ENCODE measurements at places on chromosomes 6 and 20.
A peak's percentile ranks its signal among the peaks of the same experiment; 100 is the strongest.

GRCh38 chr6:32167761-32168262 lies 3.4 kb downstream of the EGFL8 start:
- DNase-seq = no peak

DNA sequence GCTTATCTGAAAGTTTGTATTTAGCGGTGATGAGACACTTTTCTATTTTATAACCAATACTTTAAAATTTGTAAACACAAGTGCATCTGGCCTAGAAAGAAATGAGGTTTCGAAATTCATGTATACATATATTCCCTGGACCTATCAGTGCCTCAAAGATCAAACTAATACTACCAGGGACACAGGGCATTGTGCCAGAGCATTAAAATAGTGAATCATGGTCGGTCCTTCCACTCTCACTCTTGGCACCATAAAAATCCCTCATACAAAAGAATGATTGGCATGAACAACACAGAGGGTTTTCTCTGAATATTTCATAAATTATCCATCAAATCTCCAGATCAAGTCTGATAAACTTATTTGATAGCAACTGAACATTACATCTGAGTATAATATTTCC lies 62.0 kb downstream of the MMUT start:
- no peak for DNase-seq

DNA sequence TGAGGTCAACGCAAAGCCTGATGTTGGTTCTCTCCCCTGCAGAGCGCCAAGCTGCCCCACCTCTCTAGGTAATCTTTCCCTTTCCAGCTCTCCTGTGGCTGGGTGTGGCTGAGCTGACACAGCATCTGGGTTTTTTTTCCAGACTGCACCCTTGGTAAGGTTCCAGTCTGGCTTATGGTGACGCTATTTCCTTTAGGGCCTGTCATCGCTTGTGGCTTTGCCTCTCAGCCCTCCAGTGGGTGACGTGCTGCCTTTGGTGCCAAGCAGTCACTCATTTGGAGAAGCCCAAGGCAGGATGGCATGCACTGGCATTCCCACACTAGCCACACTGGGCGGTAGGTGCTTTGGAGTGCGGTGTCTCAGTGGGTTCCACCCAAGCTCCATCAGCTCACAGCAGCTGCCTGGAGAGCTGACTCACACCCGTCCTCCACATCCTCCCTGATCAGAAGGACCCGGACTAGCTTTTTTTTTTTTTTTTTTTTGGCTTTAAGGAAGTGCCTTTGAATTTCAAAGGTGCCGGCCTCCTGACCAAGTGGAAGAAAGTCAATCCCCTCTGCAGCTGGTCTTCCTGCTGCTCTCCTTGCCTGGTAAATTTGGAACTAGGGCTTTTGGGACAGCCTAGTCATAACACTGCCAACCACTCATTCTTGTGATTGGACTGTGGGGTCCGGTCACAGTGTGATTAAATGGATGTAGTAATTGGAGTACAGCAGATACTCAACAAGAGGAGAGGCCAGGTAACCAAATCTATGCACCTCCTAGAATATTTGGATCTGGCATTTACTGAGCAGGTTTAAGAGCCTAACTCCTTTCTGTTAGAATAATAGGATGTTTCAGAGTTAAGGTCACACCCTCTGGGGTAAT lies 153.6 kb downstream of the CD83 start:
- peak; percentile 26 for DNase-seq

GRCh38 chr6:6654599-6655575 lies 66.4 kb downstream of the LY86 start:
- DNase-seq = no peak

DNA sequence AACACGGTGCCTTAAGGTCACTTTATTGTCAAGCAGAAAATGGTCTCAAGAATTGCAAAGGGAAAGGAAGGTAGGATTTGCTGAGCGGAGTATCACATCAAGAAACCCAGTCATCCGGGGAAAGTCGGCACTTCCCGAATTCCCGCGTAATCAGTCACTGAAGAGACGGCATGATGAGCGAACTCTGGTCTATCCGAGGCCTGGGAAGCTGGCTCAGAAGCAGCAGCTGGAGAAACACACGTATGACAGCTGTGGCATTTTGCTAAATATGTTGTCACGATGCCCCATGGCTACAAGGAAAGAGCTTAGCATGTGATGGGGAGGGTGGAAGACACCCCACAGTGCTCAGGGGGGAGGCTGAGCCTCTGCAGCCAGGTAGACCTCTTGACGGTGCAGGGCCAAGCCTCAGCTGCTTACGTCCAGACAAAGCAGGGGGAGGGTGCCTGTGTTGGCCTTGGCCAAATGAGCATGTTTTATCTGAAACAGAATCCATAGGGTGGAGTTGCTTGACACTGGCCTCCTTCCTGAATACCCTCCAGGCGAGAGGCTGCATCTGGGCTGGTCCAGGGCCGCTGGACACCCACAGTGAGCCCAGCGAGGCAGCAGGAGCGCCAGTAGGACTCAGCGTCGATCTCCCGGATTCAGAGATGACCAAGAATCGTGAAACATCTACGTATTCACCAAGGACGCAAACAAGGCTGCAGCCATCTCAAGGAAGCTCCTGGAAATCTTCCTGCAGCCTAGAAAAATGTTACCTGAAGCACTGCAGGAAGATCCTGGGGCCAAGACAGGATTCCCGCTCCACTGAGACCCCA lies 118.8 kb upstream of the AFDN start:
- DNase-seq = no peak

DNA sequence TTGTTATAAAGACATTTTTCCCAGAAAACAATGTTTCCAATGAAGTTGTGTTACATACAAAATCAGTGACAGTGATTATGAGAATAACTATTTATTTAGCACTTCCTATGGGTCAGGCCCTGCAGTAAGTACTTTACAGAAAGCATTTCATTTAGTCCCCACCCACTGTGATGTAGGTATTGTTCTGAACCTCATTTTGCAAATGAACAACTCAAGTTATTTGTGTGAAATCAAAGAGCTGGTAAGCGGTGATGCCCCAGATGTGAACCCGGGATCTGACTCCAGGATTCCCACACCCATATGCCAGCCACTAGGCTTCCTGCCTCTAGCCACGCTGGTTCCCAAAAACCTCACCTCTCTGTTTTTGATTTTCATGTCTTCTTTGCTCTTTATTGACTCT lies 30.9 kb downstream of the FAXC start:
- no peak for DNase-seq

- DNase-seq = no peak
Observed at GRCh38 chr6:41885930-41886329, 9.2 kb downstream of the USP49 start.

DNA sequence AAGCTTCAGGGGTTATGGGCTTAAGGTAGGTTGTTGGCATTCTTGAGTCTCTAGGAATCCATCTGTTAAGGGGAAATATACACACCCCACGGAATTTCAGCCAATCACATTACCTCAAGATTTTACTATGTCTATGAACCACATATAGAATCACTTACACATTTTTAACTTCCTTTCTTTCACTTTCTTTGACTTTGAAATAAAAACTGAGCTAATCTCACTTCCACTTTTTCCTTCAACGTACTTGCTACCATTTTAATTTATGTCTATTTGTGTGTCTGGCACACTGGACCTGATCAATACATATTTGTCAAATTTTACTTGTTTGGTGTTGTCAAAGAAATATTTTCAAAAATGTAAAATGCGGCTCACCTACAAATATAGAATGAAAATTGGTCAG lies 545.4 kb upstream of the JAG1 start:
- no peak for DNase-seq

DNA sequence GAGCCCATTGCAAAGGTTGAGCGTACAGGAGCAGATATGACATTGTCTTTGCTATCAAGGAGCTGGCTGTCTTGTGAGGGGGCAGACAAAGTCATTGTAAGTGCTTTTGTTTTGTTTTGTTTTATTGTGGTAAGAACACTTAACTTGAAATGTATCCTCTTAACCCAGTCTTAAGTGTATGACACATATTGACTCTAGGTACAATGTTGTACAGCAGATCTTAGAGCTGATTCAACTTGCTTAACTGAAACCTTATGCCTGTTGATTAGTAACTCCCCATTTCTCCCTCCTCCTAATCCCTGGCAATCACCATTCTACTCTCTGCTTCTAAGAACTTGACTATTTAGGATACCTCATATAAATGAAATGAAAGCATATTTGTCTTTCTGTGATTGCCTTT lies 429.0 kb downstream of the BMP2 start:
- no peak for DNase-seq

DNA sequence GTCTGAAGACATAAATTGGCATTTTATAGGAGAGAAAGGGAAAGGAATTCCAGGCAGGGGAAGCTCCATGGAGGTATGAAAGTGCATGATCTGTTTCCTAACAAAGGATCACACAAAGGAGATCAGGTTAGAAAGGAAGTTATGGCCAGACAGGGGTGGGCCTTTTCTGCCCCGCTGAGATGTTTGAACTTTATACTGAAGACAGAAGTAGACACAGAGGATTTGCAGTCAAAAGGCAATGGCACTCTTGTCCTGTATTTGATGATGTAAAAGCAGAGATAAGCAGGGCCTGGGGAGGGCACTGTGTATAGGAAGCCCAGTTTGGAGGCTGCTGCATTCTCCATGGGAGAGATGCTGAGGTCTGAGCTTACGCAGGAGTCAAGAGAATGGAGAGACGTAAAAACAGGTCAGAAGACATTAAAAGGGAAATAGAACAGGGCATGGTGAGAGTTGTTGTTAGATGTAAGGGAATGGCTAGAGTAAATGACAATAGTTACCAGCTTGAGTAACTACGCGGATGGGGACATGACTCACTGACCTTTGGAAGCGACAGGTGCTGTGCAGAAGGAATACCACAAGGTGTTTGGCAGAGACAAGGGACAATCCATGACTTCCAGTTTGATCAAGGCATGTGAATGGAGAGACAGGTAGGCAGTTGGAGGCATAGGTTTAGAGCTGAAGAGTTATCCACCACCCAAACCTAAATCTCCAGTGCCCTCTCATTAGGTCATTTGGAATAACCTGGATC lies 190.6 kb upstream of the SASH1 start:
- DNase-seq = no peak

DNA sequence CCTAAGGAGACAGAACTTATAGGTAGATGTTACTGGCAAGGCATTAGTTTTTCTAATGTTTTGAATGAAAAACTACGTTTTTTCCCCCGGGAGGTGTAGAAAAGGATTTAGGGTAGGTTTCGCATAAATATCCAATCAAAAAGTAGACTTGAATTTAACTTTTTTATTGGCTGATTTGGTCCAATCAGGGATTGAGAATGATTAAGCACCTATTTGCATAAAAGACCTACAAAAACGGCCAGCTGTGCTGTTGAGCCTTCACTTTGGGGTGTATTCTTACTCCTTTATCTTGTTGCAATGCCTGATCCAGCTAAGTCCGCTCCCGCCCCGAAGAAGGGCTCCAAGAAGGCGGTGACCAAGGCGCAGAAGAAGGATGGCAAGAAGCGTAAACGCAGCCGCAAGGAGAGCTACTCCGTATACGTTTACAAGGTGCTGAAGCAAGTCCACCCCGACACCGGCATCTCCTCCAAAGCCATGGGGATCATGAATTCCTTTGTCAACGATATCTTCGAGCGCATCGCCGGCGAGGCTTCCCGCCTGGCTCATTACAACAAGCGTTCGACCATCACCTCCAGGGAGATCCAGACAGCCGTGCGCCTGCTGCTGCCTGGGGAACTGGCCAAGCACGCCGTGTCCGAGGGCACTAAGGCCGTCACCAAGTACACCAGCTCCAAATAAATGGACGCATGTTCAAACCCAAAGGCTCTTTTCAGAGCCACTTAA lies 113.5 kb upstream of the BTN3A2 start:
- no peak for DNase-seq

- no peak for DNase-seq
Observed at GRCh38 chr6:120545353-120545752, 788.9 kb downstream of the TBC1D32 start.

- DNase-seq = no peak
Observed at GRCh38 chr6:14166839-14167238, 49.3 kb downstream of the CD83 start.
